ENCODE measurements at places on chromosomes 12 and 14. TPM values are rescaled to one million over a fixed set of nuclear protein-coding genes. Genes with fewer than 3 reads are reported as not detected.
A peak's percentile ranks its signal among the peaks of the same experiment; 100 is the strongest.

GRCh38 chr12:102167821-102168604 is 29.6 kb downstream of the PMCH start:
- no peak for DNase-seq

Gene PAN2
- total RNA-seq, result 49.5 TPM

DNA sequence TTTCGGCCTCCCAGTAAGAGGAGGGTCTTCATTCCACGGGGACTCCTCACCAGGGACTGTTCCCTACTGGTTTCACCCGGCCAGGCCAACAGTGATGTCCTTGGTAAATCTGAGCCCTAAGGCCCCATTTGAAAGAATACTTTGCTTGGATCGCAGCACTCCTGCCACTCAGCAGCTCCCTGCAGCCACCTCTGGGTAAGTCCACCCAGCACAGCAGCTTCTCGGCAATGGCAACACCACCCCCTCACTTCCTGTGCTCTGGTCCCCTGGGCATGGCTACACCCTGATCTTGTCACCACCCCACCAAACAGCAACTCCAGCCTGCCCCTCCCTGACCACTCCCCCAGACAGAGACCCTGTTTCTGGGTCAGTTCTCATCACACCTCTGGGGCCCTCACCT is 100.3 kb downstream of the SETD3 start:
- no peak for DNase-seq

Gene TAS2R42
- total RNA-seq, result not detected

GRCh38 chr12:11092128-11092527 is at the start of gene TAS2R43:
Gene TAS2R43, minus strand, starts transcription at chr12:11092313. Its CDS starts 84 bp downstream, at chr12:11092229.
- no peak for DNase-seq

DNA sequence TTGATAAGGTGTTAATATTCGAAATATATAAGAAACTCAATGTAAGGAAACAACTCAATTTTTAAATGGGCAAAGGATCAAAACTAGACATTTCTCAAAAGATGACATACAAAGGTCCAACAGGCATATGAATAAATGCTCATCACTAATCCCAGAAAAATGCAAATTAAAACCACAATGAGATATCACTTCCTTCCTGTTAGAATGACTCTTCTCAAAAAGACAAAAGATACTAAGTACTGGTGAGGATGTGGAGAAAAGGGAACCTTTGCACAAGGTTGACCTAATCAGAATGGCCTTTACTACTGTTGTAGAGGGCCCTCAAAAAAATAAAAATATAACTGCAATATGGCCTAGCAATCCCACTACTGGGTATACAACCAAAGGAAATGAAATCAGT is 383.4 kb downstream of the KCNH5 start:
- DNase-seq, result no peak

- DNase-seq, result no peak
Measured at GRCh38 chr12:39887856-39888255, 218.0 kb downstream of the SLC2A13 start.

GRCh38 chr14:99758121-99758821 is 34.9 kb upstream of the EML1 start:
- DNase-seq, result no peak

GRCh38 chr14:21536418-21537089 is 10.4 kb upstream of the SALL2 start:
- DNase-seq, result no peak

DNA sequence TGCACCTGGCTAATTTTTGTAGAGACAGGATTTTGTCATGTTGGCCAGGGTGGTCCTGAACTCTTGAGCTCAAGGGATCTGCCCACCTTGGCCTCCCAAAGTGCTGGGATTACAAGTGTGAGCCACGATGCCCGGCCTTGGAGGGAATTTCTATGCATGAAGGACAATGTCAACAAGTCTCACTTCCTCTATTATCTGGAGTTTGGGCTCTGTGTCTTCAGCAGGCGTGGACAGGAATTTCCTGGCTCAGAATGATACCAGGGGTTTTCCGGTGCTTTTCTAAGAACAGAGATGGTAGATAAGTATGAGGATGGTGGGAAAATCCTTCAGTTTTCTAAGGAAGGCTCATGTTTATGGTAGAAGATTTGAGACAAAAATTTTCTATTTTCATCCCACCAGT is 75.0 kb upstream of the CCDC60 start:
- DNase-seq, result no peak

Gene PRB2
- total RNA-seq, result not detected

DNA sequence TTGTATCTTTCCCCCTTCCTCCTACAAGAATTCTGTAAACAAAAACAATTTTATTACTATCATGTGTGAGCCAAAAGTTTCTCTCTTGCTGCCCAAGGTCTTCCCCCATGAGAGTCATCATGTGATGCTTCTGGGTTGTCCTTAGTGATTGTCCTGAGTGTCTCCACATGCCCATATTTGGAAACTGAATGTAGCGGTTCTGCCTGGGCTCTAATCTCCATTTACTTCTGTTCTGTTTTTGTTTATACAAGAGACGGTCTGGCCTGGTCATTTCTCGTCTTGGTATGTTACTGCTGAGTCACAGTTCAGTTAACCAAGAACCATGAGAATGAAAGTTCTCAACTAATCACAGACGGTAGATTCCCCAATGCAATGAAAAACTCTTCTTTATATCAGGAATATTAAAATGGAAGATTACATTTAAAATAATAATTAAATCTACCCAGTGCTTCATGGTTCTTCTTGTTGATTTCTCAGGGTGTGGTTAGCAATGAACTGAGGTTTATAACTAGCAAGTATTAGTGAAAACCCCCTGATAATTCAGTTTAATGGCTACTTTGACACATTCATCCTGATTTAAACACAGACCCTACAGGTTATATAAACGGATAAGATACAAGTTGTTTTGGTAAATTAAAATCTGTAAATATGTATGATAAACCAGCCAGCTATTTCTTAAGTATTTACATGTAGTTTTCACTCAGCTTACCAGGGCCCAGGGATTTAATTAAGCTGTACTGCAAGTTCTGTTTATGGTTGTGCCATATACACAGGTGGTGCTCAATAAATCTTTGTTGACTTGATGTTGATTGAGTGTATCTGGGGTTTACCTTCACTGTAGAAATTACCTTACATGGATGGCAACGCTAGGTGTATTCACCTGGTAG is 81.1 kb downstream of the PELI2 start:
- DNase-seq, result no peak

- peak; percentile 25 for DNase-seq
Measured at GRCh38 chr12:31629756-31630732, 29.4 kb upstream of the ETFBKMT start.

Gene CEBPE
- total RNA-seq, result not detected

- DNase-seq, result no peak
Measured at GRCh38 chr14:73745571-73746519, 31.7 kb upstream of the PNMA1 start.

- no peak for DNase-seq
Measured at GRCh38 chr14:96484399-96484798, 17.8 kb upstream of the PAPOLA start.

- no peak for DNase-seq
Measured at GRCh38 chr12:90216020-90216552, 507.4 kb upstream of the ATP2B1 start.

DNA sequence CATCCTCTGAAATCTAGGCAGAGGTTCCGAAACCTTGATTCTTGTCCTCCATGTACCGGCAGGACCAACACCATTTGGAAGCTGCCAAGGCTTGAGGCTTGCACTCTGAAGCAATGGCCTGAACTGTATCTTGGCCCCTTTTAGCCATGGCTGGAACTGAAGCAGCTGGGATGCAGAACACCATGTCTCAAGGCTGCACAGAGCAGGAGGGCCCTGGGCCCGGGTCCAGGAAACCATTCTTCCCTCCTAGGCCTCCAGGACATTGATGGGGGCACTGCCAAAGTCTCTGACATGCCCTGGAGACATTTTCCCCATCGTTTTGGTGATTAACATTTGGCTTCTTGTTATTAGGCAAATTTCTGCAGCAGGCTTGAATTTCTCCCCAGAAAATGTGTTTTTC is 198.7 kb downstream of the EFCAB11 start:
- DNase-seq, result peak; percentile 78

DNA sequence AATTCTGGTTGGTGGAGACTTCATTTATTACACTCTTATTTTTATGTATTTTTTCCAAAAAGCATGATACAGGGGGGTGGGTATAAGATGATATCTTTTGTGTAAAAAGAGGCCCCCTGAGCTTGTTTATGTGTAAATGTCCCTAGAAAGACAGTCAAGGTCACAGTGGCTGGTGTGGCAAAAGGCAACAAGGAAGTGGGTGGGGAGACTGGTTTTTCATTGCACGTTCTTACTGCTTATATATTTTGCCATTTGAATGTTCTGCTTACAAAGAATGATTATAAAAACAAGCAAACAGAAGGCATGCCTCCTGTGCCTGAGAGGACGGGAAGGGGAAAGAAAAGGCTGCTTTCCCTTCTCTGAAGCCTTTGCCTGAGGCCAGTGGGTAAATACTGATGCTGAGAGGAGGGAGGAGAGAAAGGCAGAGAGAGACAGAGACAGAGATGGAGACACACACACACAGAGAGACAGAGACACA is 24.1 kb upstream of the ADIPOR2 start:
- no peak for DNase-seq

Gene VDR
- total RNA-seq, result 0.33 TPM

DNA sequence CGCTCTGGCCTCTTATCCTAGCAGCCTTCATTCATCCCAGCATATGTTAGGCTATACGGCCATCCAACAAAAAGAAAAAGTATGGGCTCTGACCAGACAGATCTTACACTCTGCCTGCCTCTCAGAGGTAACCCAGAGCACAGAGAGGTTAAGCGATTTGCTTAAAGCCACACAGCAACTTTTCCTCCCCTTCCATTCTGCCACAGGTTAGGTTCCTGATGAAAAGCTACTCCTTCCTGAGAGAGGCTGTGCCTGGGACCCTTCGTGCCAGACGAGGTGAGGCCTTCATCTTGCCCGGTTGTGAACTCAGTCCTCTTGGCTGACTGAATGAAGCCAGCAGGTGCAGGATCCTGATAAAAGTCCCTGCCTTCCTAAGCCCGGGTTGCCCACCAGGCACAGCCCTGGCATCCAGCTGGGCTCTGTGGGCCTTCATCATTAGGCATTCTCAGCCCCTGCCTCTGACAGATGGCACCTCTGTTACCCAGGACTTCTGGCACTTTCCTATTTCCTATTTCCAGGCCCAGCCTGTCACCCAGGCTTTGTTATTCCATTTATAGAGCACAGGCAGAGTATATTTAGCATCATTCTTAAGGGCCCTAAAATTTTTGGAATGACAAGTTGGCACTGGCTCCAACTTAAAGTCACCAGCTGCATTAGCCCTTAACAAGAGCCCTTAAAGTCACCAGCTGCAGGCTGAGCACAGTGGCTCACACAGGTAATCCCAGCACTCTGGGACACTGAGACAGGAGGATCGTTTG is 12.8 kb downstream of the SOAT2 start:
- no peak for DNase-seq

DNA sequence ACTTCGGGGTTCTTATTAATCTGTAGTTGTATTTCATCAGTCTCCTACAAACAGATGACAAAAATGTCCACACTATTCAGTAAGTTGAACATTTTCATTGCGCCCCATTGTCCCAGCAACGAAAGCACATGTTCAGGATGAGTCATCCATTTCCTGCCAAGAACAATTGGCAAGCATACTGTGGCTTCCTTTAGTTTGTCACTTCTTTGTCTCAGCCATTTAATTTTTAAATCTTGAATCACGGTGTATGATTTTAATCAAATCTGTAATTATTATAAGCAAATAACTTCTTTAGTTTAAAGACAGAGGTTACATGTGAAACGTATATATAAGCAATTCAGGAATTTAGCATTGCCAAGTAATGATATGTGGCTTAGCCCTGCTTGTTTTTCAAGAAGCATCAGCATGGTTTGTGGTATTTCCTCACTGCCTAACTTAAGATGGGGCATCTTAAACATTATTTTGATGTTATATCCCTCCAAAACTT is 211.3 kb upstream of the KRR1 start:
- no peak for DNase-seq

DNA sequence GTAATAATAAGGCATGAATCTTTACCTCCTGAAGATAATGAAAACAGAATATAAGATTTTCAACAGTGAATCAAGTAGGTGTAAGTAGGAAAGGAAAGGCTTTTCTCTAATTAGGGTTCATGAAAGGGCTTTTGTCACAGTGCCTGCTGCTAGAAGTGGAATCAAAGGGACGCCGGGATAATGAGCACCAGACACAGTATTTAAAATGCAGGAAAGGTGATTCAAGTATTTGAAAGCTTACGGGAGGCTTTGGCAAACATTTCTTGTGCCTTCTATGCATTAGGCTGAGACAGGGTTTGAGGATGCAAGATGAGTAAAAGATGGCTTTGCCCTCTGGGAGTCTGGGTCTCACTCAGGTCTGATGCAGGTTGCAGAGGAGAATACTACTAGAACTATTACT is 70.5 kb upstream of the ANO4 start:
- no peak for DNase-seq

DNA sequence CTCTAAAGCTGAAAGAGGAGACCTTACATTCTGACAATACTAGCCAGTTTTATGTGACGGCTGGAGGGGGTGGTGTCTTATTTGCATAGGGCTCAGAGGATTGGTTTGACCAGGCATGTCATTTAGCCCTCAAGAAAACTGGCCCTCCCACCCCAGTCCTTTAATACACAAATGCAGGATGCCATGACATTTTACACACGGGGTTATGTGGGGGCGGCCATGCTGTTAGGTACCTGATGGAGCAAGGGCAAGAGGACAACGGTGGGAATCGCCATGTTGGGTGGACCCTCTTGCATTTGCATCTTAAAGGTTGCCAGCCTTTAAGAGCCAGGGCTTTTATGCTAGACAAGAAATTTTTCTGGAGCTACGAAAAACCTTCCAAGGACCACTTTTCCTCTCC is 23.3 kb downstream of the MDM2 start:
- DNase-seq, result no peak

- no peak for DNase-seq
Measured at GRCh38 chr12:66942741-66943465, 264.0 kb upstream of the GRIP1 start.

DNA sequence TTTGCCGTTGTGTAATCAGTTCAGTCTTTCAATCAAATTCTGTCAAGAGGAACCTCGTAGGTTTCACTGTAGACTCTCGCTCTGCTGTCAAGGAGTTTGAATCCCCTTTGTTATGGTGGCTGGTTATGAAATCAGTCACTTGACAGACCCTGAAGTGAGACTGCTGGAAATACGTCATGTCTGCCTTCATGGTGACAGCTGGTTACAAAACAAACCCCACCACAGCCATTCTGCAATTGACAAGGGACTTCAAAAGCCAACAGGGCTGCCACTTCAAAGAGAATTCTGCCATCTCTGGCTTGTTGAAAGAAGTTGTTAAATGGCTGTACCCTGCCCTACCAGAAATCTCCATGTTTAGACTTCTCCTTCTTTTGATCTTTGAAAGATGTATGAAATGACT is 286.9 kb downstream of the ERC1 start:
- no peak for DNase-seq

Gene ACOT4
- 0.77 TPM for total RNA-seq

- no peak for DNase-seq
Measured at GRCh38 chr12:97272471-97272870, 190.1 kb upstream of the RMST start.

- DNase-seq, result no peak
Measured at GRCh38 chr12:94458877-94459727, 565 bp downstream of the CEP83 start.

Gene PTPRR
- 1.3 TPM for total RNA-seq

DNA sequence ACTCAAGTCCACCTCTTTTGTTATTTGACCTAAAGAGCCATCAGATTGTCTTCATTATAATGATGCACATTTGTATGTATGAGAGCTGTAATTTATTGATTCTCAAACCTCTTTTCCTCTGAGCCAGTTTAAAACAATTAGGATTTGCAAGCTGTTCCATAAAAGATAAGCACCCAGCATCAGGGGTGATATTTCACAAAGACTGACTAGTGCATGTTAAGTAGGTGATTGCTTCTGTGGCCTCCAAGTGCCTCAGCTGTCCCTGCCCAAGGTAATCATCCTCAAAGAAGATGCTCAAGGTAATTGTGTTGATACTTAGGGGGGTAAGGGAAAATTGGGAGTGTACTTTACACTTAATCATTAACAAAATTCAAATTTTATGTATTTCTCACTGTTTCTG is 18.2 kb downstream of the CEP128 start:
- no peak for DNase-seq

Measured in left ventricle myocardium inferior (tissue), 1 donor.